H9 (cell line): ENCODE measurements at places on chromosomes 7 and 10. TPM values are rescaled to one million over a fixed set of nuclear protein-coding genes. Genes with fewer than 3 reads are reported as not detected.

- DNase-seq = no peak
These were observed 41.9 kb downstream of the AGK start for GRCh38 chr7:141593134-141593533.

DNA sequence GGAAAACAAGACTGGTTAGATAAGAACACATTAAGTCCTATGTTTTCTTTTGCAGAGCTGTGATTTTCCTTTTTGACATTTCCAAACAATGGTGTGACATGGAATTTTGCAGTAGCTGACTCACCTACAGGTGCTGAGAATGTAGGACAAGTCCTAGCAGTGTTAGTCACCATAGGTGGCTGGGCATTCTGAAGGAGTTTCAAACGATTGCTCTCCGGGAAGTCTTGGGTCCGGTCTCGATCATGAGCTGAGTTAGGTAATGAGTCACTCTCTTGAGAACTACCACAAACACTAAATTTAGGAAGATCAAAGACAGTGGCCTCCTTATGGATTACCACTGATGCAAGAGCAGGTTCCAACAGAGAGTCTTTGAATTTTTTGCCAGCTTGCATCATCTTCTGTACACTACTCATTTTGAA is 3.6 kb downstream of the FIGNL1 start:
- DNase-seq = no peak

GRCh38 chr7:87003872-87004798 is 55.3 kb downstream of the ELAPOR2 start:
- no peak for DNase-seq

- no peak for DNase-seq
These were observed 49.2 kb upstream of the SPOCK2 start for GRCh38 chr10:72137583-72137982.

- DNase-seq = peak; percentile 34
These were observed 12.3 kb downstream of the STAMBPL1 start for GRCh38 chr10:88892222-88892967.

The ZNF853 gene
- total RNA-seq = 9.3 and 9.6 TPM in 2 replicates

The CALHM2 gene
- total RNA-seq = not detected in 2 replicates

The OR2A5 gene
- total RNA-seq = not detected in 2 replicates
